ENCODE measurements at places on chromosomes 2 and 18.
A peak's percentile ranks its signal among the peaks of the same experiment; 100 is the strongest.

DNA sequence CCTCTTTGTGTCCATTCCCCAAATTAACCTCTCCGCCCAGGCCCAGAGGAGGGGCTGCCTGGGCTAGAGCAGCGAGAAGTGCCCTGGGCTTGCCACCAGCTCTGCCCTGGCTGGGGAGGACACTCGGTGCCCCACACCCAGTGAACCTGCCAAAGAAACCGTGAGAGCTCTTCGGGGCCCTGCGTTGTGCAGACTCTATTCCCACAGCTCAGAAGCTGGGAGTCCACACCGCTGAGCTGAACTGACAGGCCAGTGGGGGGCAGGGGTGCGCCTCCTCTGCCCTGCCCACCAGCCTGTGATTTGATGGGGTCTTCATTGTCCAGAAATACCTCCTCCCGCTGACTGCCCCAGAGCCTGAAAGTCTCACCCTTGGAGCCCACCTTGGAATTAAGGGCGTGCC, 13.5 kb downstream of the KHK start:
- DNase-seq: no peak

DNA sequence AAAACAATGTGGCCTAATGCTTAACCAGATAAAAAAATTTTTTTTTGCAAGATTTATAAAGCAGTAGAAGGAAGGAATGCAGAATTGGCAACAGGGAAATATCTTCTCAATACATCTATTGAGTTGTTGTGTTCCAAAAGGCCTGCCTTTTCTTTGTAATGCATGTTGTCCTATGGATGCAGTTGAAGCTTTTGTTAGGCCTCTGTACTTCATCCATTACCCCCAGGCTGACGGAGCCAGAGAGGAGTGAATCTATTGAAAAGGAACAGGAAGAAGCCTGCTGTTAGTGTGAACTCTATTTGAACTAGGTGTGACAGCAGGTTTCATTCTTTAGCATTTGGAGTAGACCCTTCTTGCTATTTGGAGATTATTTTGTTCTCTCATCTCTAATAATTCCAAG, 56.5 kb downstream of the MTX2 start:
- peak; percentile 61 for DNase-seq

DNA sequence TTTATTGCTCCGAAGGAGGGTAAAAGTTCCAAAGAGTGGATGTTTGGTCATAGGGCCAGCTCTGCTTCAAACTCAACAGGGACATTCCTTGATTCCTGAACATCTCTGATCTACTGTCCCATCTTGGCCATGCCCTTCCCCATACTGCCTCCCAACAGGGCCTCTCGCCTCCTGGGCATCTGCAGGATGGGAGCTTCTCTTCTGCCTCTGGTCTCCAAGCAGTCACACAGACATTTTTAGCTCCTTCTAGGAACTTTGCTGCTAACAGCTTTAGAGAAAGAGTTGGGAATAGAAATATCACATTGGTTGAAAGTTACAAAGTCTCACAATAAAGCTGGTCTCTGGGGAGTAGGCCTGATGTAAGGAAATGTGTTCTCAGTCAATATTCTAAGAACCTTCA, 9.4 kb upstream of the DGUOK start:
- no peak for DNase-seq

DNA sequence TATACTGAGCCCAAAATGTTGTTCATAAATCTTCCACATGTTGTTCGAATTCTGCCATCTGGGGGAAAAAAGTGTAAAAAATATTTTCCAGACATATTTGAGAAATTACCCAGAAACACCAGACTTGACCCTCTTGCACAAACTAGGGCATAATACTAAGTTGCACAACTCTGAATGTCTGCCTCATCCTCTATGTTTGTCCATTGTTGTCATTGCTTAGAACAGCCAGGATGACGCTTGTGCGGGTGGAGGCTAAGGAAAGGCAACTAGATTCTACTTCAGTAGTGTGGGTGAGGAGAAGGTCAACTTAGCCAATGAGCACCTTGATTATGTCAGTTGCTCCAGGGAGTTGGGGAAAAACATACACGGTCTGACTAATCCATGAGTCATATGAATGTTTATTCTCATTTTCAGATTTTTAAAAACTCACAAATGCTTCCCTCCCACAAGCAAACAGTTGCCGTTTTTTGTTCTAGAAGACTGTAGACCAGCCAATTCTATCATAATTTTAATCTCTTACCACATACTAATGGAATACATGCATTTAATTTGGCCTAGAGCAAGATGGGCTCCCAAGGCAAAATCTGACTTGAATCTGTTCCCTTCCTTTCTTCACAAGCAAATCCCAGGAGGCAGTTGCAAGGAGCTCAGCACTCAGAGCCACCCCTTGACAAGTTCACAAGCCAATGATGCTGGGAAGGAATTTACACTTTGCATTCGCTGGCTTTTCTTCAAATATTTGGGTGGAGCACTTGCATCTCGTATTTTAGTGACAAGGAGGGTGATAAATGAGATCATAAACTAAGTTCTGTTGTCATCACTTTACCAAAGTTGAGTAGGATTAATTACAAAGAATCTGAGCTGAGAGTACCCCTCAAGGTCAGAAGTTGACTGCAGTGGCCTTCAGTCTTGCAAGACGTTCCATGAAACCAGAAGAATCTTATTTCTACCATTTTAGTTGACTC, 163.2 kb upstream of the TWIST2 start:
- DNase-seq: no peak

GRCh38 chr2:57962861-57963260, 83.7 kb upstream of the VRK2 start:
- no peak for DNase-seq

DNA sequence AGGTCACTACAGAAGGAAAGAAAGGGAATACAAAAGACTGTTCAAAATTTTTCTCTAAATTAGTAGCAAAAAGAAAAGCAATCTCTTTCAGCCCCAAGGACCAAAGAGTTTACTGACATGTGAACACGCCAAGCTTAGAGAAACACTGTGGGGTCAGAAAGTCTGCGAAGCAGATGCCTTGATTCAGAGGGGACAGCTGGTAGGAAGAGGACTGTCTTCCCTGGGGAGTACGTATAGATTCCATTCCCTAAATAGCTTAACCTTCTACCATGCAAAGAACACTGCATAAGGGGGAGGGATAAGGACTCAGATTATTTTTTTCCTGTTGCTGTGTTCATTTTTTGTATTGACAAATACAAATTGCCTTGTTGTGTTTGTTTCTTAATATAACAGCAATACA, 96.1 kb downstream of the IRS1 start:
- no peak for DNase-seq
